ENCODE measurements at places on chromosomes 5 and 9. TPM values are rescaled to one million over a fixed set of nuclear protein-coding genes. Genes with fewer than 3 reads are reported as not detected.

The GMCL2 gene
- total RNA-seq = not detected

The CCDC171 gene
- total RNA-seq = 2.8 TPM

The CNTFR gene
- total RNA-seq = 0.44 TPM

The GGTA1 gene
- total RNA-seq = not detected

The CATSPER3 gene
- 0.17 TPM for total RNA-seq

The CTXN3 gene
- total RNA-seq = not detected

The VCP gene
- total RNA-seq = 448 TPM

The PTGS1 gene
- 67.8 TPM for total RNA-seq

The PFN3 gene
- total RNA-seq = not detected

The GABRA1 gene
- not detected for total RNA-seq

The TEX48 gene
- total RNA-seq = not detected

The ARSK gene
- total RNA-seq = 11.7 TPM

The TPPP gene
- total RNA-seq = 0.66 TPM

The FAM151B gene
- total RNA-seq = 5.0 TPM

The ZNG1A gene
- total RNA-seq = 12.1 TPM

The GLDC gene
- 0.58 TPM for total RNA-seq

The GRM6 gene
- not detected for total RNA-seq

The PAPPA gene
- total RNA-seq = 8.7 TPM

The SPINK13 gene
- not detected for total RNA-seq

The CFAP77 gene
- total RNA-seq = not detected

The CDKN2B gene
- 42.2 TPM for total RNA-seq
